ENCODE measurements at places on chromosomes 5 and 9.
A peak's percentile ranks its signal among the peaks of the same experiment; 100 is the strongest.

DNA sequence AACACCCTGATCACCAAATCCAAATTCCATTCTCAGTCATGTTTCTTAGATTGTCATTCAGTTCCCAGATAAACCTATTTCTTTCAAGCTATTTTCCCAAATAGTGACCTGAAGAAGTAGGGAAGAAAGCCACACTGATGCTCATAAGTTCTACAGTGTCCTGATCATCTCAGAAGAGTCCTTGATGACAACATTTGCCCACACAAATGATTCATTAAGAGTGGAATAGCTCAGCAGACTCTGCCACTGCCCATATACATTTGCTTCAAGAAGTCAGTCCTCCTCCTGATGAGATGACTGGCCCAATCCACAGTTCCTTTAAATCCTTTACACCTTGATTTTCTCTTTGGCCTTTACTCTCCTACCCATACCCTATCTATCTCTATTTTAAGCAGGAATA lies 283.7 kb upstream of the NR4A3 start:
- no peak for DNase-seq

DNA sequence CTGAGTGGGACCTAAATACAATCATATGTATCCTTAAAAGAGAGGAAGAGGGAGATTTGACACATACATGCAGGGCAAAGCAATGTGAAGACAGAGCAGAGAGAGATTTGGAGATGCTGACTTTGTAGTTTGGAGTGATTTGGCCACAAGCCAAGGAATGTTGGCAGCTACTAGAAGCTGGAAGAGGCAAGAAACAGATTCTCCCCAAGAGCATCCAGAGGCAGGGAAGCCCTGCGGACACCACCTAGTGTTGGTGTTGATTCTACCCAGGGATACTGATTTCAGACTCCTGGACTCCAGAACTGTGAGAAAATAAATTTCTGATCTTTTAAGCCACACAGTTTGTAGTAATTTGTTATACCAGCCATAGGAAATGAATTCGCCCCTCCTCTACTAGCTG lies 64.9 kb upstream of the OSMR start:
- DNase-seq, result no peak

DNA sequence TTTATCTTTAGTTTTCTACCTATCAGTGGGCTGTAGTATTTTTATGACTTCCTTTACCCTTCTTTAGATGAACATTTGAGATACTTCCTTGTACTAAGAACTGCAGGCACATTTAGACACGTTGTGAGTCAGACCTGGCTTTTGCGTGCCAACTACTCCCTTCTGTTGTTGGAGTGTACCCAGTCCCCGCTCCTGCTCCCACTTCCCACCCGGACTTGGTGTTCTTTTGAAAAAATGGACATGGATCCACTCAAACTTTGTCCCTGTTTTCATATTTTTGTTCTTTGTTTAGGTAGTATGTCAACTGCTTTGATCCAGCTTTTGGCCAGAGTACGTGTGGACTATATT lies 60.7 kb downstream of the PARP8 start:
- no peak for DNase-seq

- no peak for DNase-seq
These were observed 1.2 kb downstream of the CXXC5 start for GRCh38 chr5:139649082-139649991.

DNA sequence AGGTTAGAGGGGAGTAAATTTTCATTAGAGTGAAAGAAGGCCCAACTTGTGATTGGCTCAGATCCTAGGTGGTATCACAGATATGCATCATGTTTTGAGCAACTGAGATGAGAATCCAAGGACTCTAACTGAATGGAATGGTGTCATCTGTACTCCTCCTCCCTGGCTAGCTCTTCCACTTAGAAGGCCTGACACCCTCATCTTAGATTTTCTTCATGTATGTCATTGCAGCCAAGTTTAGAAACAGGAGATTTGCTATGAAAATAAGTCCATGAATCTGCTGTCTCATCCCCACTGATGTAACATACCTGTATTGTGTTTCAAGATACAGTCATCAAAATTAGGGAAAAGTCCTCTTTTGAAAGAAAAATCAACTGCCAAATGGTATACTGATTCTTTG lies 54.4 kb downstream of the ITGA1 start:
- DNase-seq, result no peak

DNA sequence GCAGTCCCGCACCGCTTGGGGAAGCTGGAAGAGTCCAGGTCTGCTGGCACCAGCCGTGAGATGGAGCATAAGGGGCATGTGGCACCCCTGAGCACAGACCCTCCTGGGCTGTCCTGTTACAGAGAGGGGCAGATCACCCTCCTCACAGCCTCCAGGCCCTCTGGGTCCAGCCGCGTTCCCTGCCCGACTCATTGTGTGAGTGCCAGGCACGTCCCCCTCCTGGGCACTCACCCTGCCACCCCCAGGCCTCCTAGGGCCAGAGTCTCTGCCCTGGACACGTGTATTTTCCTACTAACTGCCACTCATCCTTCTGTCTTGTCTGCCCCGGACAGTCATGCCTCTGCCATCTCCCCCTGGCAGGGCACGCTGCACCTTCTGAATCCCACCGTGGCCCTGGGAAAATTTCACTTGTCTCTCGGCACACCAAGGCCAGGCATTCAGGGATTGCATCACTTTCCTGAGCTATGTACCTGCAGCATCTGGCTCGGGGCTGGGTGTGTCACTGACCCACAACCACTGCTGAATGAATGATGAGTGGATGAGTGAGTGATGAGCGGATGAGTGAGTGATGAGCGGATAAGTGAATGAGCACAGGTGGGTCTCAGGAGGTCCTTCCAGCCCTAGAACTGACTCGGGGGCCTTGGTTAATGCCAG lies 21.5 kb upstream of the FCN1 start:
- no peak for DNase-seq

GRCh38 chr9:14452539-14452938 lies 138.6 kb upstream of the NFIB start:
- no peak for DNase-seq

GRCh38 chr9:5939530-5939929 lies 48.8 kb downstream of the MLANA start:
- no peak for DNase-seq

GRCh38 chr5:14316471-14316870 lies 173.3 kb downstream of the TRIO start:
- DNase-seq, result no peak

DNA sequence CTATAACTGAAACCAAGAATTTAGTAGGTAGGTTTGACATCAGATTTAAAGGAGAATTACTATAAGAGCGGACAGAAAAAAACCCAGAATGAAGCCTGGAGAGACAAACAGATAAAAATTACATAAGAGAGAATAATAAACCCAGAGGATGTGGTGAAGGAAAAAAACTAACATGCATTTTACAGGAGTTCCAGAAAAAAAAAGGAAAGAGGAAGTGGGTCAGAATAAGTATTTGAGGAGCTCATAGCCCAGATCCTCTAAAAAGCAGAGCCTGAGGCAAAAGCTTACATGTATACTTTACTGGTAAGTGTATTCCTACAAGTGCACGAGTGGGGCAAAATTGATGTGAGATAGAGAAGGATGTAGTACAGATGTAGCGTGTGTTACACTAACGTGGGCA lies 43.1 kb upstream of the NAA35 start:
- DNase-seq, result no peak

DNA sequence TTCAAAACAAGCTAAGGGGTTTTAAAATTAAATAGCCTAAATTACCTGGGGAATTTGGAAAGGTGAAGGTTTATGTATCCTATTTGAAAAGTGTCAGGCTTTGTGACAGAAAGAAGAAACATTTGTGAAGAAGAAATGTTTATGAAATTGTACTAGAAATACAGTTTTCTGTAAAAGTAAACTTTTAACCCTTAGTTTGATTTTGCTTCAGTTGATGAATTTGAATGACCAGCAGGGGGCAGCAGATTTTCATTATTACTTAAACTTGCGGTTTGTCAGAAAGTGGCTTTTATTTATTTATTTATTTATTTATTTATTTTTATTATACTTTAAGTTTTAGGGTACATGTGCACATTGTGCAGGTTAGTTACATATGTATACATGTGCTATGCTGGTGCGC lies 58.1 kb downstream of the NNT start:
- DNase-seq, result no peak

- no peak for DNase-seq
These were observed 55.6 kb downstream of the SETX start for GRCh38 chr9:132299221-132299620.

- no peak for DNase-seq
These were observed 40.2 kb upstream of the TRIM32 start for GRCh38 chr9:116646661-116647514.

DNA sequence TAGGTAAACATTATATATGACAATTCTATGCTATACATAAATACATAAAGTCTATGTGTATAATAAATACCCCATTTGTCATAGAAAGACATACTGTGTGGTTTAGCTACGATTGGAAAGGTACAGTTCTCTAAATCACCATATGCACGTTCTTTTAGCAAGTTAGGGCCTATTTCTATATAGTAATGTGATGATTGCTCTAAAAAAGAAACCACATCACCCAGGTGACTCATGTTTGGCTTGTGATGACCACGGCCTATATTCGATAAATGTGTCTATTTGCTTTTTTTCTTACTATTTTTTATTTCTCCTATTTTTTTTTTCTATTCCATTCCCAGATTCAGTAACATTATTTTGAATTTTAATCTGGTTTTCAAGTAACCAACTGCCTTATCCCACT lies 34.7 kb downstream of the RETREG1 start:
- DNase-seq, result no peak

DNA sequence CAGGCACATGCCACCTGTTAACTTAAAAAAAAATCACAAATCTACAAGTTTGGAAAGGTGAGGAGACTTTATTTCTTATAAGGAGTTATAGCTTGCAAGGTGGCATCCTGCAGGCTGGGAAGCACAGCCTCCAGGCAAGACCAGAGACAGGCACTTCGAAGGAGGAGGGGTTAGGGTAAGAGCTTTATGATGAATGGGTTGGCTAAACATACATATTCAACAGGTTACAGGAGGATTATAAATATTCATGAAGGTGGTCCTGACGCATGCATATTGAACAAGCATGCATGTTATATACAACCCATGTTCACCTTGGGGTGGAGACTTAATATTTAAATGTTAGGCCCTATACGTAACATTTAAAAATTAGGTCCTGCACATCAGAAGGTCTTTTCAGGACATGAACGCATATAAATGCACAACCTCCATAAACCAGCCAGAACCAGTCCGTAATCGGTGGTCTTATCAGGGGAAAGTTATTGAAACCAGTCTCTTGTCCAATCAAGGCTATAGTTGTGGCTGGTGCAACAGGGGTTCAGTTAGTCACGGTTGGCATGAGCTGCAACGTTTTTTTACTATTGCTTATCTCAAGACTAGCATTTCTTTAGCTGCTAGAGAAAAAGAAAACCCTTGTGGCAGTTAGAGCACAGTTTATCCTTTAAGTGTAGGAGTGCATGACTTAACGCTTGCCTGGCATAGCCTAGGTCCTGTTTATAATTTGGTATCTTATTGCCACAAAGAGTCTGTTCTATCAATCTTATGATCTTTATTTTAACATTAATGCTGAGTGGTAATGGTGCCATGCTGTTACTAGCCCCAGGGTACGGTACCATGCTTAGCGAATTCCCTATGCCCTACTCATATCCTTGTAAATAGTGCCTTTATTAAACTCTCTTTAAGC lies 72.7 kb downstream of the C9orf57 start:
- no peak for DNase-seq

- DNase-seq, result no peak
These were observed 299.8 kb downstream of the TMEM38B start for GRCh38 chr9:105993921-105994715.

DNA sequence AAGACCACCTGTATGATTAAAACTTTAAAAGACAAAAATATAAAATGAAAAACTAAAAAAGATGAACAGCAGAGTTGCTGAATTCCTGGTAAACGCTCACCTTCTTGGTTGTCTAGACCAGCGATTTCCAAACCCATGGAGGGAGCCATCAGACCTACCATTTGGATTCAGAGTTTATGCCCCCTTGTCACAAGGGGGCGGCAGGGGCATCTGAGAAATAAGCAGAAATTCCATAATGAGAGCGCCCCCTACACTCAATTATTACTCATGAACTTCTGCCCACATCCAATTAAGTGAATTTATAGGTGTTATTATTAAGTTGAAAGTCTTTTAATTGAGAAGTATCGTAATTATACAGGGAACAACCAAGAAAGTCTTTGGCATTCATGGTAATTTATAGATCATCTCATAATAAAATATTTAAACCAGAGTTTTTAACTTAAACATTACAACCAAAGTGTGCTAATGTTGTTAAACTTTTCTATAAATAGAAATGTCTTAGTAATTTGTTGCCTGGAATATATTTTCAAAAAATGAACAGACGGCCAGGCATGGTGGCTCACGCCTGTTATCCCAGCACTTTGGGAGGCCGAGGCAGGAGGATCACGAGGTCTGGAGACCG lies 35.2 kb upstream of the SPATA31C2 start:
- peak; percentile 2 for DNase-seq

DNA sequence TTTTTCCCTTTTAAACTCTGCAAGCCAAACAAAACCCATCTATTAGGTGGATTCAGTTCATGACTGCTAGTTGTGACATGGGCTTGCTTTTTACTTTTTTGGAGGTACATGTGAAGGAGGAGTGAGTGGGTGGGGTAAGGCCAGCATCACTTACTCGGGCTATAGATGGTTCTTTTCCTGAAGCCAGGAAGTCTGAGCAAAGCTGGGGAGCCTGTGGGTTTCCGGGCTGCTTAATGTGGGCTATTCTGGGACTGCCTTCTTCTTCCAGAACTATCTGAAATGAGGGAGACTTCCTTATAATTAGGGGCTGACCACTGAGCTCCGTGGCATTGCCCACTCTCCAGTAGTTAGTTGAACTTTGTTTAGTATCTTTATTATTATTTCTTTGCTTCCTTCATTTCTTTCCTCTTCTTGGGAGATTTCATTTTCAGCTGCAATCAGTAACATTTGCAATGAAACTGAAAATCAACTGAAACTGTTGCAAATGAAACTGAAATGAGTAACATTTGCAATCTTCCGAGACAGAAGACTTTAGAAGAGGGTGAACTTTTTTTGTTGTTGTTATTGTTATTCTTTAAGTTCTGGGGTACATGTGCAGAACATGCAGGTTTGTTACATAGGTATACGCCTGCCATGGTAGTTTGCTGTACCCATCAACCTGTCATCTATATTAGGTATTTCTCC lies 204.9 kb downstream of the LRRC70 start:
- no peak for DNase-seq

- no peak for DNase-seq
These were observed 23.0 kb downstream of the KIAA0825 start for GRCh38 chr5:94595281-94595840.

Measured in stimulated activated CD8-positive, alpha-beta memory T cell treated with anti-CD3 and anti-CD28 coated beads, Interleukin-4, amount 100 ng/mL, for 1 hour (primary cell).